ENCODE measurements at places on chromosomes 6 and 20.
A peak's percentile ranks its signal among the peaks of the same experiment; 100 is the strongest.

GRCh38 chr6:17871189-17871519, 116.3 kb downstream of the KIF13A start:
- DNase-seq: no peak

- no peak for DNase-seq
Measured at GRCh38 chr20:56974499-56975250, 291.8 kb downstream of the BMP7 start.

GRCh38 chr20:63345328-63346100, 15.6 kb downstream of the CHRNA4 start:
- DNase-seq: no peak

GRCh38 chr6:169986171-169986847, 234.9 kb downstream of the ERMARD start:
- no peak for DNase-seq

DNA sequence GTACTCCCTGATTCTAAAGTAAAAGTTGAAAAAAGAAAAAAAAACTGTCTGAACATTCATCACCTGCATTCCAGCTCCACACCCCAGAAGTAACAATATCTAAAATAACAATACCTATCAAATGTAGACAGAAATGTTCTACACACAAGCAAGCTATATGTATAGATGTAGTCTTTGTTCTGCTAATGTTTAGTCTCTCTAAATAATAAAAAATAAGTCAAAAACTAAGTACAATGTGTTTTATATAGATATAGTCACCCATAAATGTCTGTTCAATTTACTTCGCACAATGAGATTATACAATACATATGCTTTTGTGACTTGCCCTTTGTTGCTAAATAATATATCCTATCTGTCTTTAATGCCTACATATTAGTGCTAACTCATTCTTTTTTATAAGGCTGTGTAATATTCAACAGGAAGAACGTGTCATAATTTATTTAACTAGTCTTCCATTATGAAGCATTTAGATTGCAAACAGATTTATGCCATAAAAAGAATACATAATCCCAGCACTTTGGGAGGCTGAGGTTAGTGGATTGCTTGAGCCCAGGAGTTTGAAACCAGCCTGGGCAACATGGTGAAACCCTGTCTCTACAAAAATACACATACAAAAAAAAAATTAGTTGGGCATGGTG, 216.2 kb upstream of the ZNF217 start:
- no peak for DNase-seq

DNA sequence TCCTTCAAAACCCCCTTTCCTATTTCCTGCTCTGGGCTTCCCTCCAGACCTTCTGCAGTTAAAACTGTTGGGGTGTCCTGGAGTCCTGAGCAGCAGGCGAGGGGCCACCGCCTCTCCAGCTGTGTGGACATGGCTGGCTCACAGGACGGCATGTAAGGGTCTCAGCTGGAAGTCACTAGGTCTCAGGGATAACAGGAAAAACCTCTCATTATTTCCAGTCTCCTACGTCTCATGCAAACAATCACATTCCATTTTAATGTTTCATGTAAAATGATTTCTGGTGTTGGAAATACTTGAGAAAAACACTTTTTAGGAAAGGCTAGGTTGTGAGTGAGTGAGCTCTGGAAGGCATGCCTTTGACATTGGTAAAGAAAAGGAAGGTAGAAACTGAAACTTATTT, 158.7 kb downstream of the SCML4 start:
- DNase-seq: no peak

DNA sequence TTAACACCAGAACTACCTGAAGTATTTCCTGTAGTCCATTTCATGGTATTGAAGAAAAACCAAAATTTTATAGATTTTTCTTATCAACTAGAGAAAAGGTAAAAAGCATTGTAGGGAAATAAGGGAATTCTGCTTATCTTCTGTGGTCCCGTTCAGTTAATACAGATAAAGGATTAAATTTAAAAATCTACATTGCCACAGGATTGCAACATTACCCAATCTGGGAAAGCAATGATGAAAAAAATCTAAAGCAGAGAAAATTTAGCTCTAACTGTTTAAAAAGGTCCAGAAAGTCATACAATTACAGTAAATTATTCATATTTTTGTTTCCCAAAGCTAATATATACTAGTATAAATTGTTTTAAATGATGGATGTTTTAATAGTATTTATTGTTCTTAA, 18.0 kb downstream of the POLH start:
- DNase-seq: no peak

DNA sequence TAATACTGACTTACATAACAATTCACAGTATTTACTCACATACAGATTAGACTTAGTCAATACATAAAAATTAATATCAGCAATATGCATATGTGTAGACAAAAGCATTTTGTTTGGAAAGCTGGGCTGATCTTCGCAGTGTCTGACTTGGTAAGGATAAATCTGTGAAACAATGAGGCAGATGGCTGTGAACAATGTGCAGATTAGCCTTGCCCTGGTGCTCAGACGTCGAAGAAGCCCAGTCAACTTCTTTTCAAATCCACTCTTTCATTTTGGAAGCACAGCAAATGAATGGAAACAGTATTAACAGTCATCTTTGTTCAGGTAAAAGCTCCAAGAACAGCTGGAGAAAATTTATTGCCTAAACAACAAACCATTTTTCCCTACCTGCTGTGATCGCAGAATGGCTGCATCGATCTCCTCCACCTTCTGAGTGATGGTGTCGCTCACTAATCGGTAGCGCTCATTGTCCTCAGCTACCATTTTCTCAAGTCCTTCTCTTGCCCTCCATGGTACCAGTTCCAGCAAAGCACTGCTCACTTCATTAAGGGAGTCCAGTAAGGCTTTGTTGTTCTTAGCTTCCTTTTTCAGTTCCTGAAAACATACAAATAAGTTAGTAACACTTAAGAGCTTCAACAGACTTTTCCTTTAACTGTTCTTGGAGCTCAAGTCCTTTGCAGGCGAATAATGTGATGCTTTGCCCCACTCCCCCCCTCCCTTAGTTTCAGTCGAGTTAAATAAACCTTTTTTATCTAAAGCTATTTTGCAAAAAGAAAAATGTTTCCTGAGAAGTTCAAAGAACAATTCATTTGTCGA, 116.5 kb downstream of the DST start:
- DNase-seq: no peak

DNA sequence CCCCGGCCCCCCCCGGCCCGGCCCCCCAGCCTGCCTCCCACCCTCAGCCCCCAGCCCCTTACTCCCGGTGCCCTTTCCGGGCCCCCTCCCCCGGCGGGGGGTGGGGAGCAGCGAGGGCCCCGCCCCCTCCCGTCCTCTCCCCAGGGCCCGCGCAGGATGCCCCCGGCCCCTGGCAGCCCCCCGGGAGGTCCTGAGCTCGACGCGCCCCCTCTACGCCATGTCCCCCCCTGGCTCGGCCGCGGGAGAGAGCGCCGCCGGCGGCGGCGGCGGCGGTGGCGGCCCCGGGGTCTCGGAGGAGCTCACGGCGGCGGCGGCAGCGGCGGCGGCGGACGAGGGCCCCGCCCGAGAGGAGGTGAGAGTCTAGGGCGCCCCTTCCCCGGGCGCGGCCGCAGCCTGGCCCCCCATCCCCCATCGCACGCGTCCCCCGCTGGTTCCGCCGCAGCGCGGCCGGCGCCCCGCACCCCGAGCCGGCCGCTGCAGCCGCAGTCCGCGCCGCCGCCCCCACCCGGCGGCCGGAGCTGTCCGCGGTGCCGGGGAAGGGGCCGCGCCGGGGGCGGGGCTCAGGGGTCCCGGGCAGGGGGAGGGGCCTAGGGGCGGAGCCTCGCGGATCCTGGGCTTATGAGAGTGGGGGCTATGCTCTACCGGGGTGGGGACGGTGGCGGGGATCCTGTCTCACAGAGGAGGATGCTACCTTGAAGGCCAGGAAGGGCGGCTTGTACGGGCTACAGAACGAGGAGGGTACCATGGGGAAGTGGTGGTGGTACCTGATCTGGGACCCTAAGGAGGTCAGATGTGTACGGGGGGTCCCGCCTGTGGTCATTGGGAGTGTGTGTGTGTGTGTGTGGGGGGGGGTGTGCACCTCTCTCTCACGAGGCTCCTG, 516 bp downstream of the TMEM151B start:
- no peak for DNase-seq

DNA sequence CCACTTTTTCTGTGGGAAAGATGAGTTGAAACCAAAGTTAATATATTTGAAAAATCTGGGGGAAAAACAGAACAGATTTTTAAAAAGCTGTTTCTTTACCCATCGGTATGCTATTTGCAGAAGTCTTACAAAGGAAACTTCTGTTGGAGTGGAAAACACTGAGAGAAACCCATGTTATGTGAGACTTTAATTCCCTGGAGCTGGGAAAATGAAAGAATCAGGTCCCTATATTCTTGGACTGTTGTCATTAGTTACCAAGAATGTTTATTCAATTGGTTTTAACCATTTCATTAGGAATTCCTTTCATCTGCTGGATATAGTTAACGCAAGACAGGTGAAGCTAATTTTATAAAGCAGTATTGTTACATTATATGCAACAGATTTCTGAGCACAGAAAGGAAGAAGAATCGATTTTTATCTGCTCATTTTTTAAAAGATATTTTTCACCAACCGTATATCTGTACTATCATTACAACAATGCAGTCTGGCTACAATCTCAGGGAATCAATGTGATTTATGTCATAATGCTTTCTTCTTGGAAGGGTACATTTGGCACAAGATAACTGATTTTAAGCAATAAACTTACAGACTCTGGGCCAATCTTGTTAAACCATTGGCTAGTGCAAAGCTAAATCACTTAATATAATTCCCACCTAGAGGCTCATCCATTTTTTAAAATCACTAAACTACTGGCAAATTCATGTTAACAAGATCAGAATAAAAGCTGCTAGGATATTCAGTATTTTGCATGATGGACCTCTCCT, 170.0 kb downstream of the MOXD1 start:
- DNase-seq: no peak

GRCh38 chr6:23174781-23175361, 605.5 kb downstream of the HDGFL1 start:
- no peak for DNase-seq

GRCh38 chr6:108576709-108577108, 16.0 kb downstream of the FOXO3 start:
- DNase-seq: no peak

- DNase-seq: no peak
Measured at GRCh38 chr20:15374682-15375081, 1037.3 kb upstream of the FLRT3 start.

DNA sequence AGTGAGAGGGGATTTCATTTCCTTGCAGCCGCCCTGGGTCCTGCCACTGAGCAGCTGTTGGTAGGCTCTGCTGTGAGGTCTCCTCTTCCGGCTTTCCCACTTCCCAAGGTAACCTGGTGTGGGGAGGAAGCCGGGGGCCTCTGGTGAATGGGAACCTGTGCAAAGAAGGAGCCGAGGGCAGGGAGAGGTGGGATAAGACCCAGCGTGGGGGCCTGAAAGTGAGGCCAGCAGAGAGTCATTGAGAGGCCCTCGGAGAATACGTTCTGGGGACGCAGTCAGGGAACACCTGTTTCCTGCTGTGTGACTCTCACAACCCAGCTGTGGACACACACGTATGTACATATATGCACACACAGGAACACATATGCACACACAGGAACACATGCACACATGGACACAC, 100.7 kb downstream of the CDH26 start:
- DNase-seq: no peak

DNA sequence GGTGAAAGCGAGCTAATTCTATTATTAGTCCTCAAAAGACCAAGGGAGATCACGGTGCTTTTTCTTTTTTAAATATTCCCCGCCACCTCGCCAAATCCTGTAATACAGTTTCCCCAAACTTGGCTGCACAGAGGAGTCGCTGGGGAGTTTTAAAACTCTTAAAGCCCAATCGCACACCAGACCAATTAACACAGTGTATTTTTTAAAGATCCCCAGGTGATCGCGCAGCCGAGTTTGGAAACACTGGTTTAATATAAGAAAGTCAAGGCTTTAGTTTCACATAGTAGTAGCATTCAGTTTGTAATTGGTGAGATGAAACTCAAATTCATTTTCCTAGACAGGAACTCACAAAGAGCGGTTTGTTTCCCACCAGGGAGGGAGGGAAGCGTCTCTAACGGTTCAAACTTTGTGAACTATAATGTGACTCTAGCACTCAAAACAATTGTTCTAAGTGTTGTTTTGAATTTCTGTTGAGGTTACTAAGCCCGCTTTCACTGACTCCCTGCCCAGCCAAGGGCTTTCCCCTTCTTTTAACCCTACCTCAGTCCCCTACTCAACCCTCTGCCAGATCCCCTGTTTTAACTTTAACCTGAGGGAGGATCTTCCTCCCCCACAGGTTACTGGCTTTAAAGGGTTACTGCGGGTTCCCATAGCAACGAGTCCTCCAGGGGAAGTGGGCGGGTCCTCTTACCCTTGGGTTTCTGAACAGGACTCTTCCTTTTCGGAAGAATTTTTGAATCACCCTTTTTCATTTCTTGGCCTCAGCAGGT, 25.7 kb upstream of the BTBD3 start:
- peak; percentile 44 for DNase-seq

- DNase-seq: no peak
Measured at GRCh38 chr20:37288091-37288490, 1.4 kb upstream of the MANBAL start.

GRCh38 chr6:35300848-35301247, 3.2 kb downstream of the DEF6 start:
- no peak for DNase-seq

GRCh38 chr6:47034926-47035325, 7.2 kb downstream of the ADGRF1 start:
- DNase-seq: peak; percentile 46

DNA sequence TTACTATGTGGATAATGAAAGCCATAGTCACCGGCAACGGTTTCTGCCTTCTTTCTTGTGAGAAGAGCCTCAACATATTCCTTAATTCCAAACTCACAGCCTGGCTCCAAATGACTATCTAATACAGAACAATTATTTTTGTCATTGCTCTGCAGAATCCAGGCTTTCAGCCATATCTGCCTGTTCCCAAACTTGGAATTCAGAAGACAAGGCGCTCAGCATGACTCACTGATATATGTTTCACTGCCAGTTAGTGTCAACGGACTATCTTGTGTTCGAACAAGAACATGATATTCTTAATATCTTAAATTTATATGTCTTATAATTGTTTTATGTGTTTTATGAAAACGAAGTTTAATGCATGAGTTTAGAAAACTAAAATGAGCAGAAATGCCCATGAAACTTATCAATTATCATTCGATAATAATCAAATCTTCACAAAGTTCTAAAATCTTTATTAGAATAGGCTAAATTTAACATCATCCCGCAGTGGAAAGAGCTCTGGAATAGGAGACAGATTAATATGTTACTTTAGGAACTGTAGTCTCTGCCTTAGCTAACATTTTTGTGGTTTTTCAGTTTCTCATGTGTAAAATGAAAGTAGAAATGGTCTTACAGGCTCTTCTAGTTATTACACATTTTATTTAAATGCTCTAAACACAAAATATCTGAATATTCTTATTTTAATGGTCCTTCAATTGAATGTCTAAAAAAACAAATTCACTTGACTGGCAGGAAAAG, 669.3 kb upstream of the GJE1 start:
- no peak for DNase-seq

DNA sequence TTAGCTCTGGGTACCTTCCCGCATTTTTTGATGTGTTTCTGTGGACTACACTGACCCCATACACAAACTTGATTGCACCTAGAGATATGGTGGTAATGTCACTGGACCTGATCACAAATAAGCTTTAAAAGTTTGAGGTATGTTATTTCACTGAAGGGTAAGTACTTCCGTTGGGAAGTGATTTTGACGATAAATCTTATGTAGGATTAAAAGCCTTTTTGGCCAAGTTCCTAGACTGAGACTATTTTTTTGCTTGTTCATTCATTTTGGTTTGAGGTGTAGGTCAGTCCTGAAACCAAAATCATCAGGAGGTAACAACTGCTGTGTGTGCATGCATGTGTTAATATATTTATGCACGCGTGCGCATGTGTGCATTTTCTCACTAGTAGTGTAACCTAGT, 336.3 kb downstream of the TFAP2A start:
- no peak for DNase-seq

Data from forelimb muscle (tissue), 1 donor.